Aorta (tissue), 5 donors: ENCODE measurements at places on chromosomes 7 and 10. TPM values are rescaled to one million over a fixed set of nuclear protein-coding genes. Genes with fewer than 3 reads are reported as not detected.

Gene KCND2
- not detected for polyA plus RNA-seq

Gene ITGA8
- 149 TPM for polyA plus RNA-seq

Gene CALHM1
- not detected for polyA plus RNA-seq

Gene ARHGEF5
- polyA plus RNA-seq = 2.5 TPM

Gene SLC26A5
- not detected for polyA plus RNA-seq

Gene FAM24B
- 2.1 TPM for polyA plus RNA-seq
